ENCODE measurements at places on chromosomes 4 and X.
A peak's percentile ranks its signal among the peaks of the same experiment; 100 is the strongest.

DNA sequence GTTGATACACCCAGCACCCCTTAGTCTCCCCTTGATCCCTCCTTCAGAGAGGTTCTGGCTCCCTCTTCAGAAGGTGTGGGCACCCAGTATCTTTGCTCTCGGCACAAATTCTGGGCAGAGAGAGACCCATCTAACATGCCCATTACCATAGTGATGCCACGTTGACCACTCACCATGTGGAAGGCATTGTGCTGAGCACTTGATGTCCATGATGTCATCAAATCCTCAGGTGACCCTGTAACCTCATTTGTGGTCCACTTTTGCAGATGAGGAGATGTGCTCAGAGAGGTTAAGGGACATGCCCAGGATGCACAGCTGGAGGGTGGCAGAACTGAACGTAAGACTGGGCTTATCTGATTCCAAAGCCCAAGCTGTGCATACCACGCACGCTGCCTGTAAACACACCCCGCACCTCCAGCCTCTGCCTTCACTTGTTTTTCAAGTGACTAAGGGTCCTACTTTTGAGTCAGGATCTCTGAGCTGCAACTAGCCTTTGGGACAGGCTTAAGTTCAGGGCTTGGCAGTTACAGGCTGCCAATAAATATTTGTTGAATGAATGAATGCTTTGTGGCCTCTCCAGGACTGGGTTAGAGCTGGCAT lies 55.2 kb downstream of the HTRA3 start:
- DNase-seq, result no peak

DNA sequence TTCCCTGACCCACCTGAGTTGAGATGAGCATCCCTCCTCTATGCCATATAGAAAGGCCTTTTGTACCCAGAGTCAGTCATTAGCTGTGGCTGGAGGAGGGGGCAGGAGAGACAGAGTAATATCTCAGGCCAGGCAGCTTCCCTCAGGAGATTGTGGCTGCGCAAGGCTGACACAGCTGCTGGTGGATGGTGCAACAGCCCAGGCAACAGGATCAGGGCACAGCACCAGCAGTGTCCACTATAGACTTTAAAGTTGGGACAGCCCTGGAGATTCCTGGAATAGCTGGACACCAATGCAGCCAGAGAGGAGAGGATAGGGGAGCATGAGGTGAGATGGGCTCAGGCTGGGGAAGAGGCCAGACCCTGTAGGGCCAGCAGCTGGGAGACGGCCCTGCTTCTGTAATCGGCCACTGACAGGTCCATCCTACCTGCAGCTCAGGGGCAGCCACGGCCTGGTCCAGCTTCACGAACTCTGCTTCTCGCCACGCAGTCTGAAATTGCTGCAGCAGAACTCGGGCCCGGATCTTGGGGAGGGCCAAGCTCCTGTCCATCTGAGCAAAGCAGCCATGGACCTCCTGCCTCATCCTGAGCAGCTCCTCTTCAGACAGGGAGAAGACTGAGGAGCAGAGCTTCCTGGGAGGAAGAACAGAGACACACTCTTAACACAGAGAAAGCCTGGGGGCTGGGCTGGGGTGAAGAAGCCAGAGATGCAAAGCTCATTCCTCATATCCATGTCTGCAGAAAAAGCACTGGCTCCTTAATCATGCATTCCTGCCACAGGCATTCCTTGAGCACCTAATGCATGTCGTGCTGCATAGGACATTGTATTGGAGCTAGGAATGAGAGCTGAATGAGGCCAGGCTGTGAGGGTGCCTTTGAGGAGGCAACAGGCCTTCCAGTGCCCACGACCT lies 90.1 kb downstream of the EVC2 start:
- no peak for DNase-seq

GRCh38 chr4:133865612-133866327 lies 335.8 kb downstream of the PABPC4L start:
- DNase-seq, result no peak

- no peak for DNase-seq
Measured at GRCh38 chrX:118627084-118627758, 100.2 kb upstream of the IL13RA1 start.

GRCh38 chrX:32397562-32398216 lies 813.7 kb downstream of the DMD start:
- no peak for DNase-seq

DNA sequence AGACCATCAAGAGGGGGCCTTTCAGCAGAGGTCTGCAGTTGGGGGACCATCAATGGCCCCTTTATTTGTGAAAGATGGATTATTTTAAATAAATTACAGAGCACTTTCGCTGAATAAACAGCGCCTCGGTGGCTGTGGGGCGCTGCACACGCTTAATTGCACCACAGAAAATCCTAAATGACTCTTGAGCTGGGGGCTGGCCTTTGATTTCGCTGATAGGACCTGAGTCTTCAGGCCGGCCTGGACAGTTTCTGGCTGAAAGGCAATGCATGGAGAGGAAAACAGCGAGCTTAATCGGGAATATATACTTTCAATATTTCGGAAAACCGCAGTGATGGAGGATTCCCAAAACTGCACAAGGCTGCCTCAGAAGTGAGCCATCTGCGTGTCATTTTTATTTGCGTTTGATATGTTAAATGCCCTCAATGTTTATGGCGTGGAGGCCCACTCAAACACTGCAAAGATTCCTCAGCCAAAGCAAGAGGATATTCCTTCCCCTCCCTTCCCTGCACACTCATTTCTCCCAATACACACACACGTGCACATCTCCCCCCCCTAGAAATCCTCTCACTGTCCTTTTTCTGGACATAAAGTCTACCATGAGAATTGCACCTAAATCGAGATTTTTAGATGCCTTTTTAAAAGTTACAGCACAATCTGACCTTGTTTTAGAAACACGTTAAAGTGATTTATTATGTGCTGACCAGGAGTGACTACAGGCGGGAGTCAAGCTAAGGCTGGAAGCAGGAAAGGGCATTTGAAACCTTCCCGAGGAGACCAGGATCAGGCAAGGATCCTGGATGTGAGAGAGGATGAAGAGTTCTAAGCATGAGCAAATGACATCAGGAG lies 340.7 kb downstream of the RAB28 start:
- DNase-seq, result no peak

- peak; percentile 30 for DNase-seq
Measured at GRCh38 chr4:81214144-81214880, 710 bp downstream of the PRKG2 start.

DNA sequence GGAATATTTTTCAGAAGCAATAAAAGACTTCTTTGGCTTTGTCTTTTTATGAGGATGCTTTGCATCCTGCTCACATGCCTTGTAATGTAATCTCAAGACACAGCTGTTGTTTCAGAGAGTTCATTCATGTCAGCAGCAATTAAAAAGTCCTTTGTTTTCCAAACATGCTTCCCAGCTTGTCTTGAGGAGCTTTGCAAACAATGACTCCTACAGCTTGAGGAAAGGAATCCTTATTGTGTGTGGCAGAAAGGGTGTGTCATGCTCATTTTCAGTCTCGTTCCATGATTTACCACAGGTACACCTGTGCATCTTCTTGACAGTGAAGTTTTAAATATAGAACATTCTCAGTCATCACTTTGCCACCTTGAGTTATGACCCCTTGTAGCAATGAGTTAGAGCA lies 139.2 kb upstream of the AADAT start:
- DNase-seq, result no peak

- peak; percentile 39 for DNase-seq
Measured at GRCh38 chr4:95165926-95166524, 382.7 kb downstream of the UNC5C start.

GRCh38 chr4:176622251-176622948 lies 170.3 kb downstream of the VEGFC start:
- no peak for DNase-seq

DNA sequence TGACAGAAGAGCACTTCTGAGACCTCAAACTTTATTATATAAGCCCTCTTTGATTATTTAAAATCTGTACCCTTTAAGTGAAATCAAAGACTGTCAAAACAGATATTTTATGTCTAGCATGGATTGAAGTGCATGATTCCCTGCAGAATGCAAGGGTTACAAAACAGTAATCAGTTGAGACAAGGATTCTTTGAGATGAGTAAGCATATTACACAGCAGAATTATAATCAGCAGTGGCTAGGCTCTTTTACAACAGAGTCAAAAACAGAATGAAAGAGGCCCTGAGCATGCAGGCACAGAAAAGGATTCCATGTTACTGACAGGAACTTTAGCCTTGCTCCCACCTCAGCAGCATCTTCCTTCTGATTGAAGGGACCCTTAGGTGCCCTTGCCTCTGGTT lies 487.9 kb upstream of the GALNT7 start:
- no peak for DNase-seq

- DNase-seq, result no peak
Measured at GRCh38 chr4:83083925-83084475, 30.5 kb downstream of the PLAC8 start.

DNA sequence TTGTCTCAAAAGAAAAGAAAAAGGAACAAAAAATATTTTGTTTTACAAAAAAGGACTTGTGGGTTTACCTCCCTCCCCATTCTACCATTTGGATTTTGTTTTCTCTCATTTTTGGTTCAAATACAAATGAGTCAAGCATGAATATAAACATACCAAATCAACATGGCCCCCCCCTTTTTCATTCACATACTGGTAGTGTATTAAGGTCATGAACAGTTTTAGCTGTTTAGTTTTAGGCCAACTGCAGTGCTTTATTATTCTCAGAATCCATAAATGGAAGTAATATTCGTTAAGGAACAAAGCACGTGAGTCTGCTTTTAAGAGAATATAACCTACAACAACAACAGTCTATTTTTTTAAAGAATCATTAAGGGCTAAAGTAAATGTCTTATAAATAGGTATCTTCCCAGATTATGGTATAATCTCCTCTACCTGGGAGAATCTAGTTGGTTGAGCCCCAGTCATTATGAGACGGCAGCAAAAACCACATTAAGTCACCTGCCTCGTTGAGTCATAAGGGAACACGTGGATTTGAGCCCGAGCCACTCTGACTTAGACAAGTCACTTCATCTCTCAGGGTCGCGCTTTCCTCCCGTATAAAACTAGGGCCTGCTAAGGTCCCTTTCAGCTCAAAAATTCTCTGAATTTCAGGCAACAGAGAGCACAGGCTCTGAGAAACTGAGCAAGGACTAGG lies 26.7 kb downstream of the BCLAF3 start:
- DNase-seq, result no peak

DNA sequence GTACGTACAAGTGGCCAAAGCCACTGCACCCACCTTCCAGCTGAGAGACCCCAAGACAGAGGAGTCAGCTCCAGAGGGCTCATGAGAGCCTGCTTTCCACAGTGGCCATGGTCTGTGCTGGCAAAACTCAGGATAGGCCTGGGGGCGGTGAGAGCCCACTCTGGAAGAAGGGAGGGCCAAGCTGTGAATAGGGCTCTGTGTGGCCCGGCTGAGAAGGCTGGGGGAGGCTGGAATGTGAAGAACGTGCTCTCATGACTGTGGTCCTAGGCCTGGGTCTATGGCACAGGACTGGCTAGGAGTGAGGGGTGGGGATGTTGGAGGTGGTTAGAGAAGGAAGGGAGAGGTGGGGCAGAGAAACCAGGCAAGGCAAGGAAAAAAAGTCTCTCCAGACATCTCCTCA lies 13.3 kb downstream of the STARD8 start:
- no peak for DNase-seq

DNA sequence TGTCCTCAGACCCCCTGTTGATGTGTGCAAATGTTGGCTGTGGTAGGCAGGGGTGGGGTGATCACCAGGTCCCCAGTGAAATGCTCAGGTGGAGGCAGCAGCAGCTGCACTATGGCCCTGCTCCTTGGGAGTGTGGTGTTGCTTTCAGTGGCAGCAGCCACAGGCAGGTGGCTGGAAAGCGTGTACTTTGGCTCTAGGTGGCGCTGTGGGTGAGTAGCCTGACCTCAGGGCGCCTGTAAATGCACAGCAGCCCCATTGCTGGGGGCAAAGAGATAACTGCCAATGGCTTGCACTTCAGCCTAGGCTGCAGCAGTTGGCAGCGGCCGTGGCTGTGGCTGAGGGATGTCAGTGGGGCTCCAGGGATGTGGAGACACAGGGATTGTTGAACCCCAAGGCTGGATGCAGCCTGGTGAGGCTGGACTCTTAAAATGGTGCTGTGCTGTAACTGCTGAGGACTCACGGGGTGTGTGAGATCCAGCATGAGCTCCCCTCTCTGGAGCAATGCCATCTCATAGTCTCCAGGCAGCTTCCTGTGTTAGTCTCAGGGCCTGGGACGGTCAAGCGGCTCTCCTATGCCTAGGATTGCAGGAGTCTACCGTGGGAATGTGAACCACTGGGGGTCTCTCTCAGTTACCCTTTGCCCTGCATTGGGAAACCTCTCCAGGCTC lies 421.7 kb upstream of the HTR2C start:
- no peak for DNase-seq

All from NCI-H1092 (cell line).